AG04450 (cell line): ENCODE measurements at places on chromosomes 1 and 21. TPM values are rescaled to one million over a fixed set of nuclear protein-coding genes. Genes with fewer than 3 reads are reported as not detected.

Gene OR6N1
- polyA plus RNA-seq, result not detected in 2 replicates

Gene DCST2
- 0.07 and 0.19 TPM in 2 replicates for polyA plus RNA-seq

Gene TIE1
- 0.76 and 1.3 TPM in 2 replicates for polyA plus RNA-seq

Gene SMIM34
- 0.09 TPM in 1 of 2 replicates, not detected in the other for polyA plus RNA-seq

- no peak for DNase-seq
These were observed 35.4 kb upstream of the ZNF281 start for GRCh38 chr1:200445213-200445612.

GRCh38 chr1:8987881-8988617, 38.2 kb downstream of the SLC2A7 start:
- DNase-seq, result no peak

DNA sequence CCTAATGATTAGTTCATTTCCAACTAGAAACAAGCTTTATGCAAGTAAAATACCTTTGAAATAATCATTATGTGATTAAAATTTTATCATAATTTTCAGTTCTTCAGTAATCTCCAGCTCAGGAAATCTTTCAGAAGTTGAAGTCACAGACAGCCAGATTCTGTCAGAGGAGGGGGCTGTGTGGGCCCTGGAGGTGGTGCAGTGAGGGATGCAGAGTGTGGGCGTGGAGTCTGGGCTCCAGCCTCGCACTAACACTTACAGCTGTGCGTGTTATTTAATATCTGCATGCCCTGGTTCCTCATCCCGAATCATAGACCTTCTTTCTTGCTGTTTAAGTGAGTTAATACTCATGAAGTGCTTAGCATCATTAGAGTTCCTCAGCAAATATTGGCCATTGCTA, 23.9 kb downstream of the WDR64 start:
- DNase-seq, result no peak

DNA sequence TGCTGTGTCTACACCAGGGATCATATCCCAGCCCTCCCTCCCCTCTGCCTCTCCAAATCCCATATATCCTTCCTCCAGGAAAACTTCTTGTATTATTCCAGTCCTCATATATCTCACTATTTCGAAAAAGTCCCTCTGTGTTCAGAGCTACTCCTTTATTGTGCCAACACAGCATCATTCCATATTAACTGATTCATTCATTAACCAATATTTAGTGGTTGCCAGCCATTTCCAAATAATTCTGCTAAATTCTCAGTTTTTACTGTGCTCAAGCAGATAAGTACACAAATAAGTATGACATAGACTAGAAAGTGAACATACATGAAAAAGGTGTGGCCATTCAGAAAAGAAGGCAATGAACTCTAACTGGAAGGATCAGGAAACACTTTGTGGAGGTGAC, 241.6 kb upstream of the DUSP10 start:
- no peak for DNase-seq
